ENCODE measurements at places on chromosomes 1 and 21. TPM values are rescaled to one million over a fixed set of nuclear protein-coding genes. Genes with fewer than 3 reads are reported as not detected.

The THEM5 gene
- total RNA-seq = not detected

The CASQ1 gene
- total RNA-seq = not detected

The FLG2 gene
- not detected for total RNA-seq

The ZNF670 gene
- 9.7 TPM for total RNA-seq

The NUDT17 gene
- total RNA-seq = 3.8 TPM

The C1orf185 gene
- not detected for total RNA-seq

The ATXN7L2 gene
- 3.2 TPM for total RNA-seq

The PEX11B gene
- 34.0 TPM for total RNA-seq

The HSF2BP gene
- 2.3 TPM for total RNA-seq

The LAMB3 gene
- total RNA-seq = 0.21 TPM

The CZIB gene
- 65.0 TPM for total RNA-seq

The PWP2 gene
- total RNA-seq = 11.0 TPM

The PCBP3 gene
- total RNA-seq = 2.5 TPM

The S100A4 gene
- total RNA-seq = 2.8 TPM

The TRIM63 gene
- not detected for total RNA-seq

The RORC gene
- total RNA-seq = 1.0 TPM

The CEP85 gene
- total RNA-seq = 9.7 TPM

The KRTAP19-3 gene
- not detected for total RNA-seq

The SEMA6C gene
- 214 TPM for total RNA-seq

The ANKRD35 gene
- not detected for total RNA-seq

The ECM1 gene
- total RNA-seq = 637 TPM

The CD2 gene
- not detected for total RNA-seq

The PIK3R3 gene
- total RNA-seq = 38.1 TPM

The BCAS2 gene
- total RNA-seq = 45.6 TPM

The FCRL2 gene
- total RNA-seq = not detected

The DISP3 gene
- total RNA-seq = 1.6 TPM

Measured in endothelial cell (in vitro differentiated cells).